Iris pigment epithelial cell (primary cell): ENCODE measurements at places on chromosomes 4 and X.

DNA sequence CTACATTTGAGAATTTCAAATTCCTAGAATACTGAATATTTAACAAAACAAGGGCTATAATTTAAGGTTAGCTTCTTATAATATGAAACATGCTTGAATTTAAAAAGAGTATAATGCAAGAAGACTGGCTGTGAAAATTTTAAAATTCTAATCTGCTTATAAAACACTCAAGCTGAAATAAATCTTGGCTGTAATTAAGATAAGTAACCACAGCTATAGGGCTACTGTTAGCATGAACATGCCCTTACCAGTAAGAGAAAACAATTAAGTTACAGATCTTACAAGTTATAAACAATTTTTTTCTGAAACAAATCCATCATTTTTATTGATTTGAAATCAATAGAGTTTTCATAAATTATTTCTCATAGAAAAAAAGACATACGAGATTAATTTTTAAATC is 148.2 kb downstream of the INPP4B start:
- no peak for DNase-seq

- DNase-seq: peak; percentile 82
These were observed 902.7 kb upstream of the EPHA5 start for GRCh38 chr4:66572949-66573348.

DNA sequence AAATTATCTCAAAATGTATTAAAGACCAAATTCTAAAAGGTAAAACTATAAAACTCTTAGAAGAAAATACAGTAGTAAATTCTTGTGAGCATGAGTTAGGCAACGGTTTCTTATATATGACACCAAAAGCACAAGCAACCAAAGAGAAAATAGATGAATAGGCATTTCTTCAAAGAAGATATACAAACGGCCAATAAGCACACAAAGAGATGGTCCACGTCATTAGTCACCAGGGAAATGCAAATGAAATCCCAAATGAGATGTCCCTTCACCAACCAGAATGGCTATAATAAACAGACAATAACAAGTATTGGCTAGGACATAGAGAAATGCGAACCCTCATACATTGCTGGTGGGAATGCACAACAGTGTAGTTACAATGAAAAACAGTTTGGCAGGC is 44.6 kb downstream of the RAB33A start:
- DNase-seq: peak; percentile 10

DNA sequence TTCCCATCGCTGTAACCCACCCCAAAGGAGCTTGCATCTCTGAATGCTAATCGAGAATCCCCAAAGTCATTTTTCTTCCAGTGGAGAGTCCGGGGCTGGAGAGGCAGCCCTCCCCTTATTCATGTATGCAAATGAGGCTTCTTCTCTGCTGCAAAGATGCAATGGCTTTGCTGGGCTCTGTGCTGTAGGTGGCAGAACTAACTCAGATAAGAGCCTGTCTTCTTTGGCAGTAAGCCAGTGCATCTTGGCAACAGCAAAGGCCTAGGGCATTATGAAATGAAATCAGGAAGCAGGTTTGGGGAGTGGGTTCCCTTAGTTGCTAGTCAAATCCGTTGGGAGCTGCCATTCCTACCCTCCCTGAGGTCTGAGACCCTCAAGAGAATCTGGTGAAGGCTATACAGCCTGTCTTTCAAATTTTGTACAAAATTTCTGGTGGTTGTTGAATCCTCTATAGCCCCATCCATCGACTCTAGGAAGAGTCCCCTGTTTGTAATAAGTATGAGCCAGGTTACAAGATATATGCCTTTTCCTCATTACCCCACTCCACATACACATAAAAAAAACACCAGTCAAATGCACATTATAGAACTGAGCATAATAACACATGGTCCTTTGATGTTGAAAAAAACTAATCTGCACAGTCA is 290.6 kb upstream of the TAPT1 start:
- peak; percentile 86 for DNase-seq

- DNase-seq: no peak
These were observed 28.1 kb downstream of the GPAT3 start for GRCh38 chr4:83563998-83564397.

- DNase-seq: no peak
These were observed 44.8 kb downstream of the RELL1 start for GRCh38 chr4:37641352-37641751.
